ENCODE measurements at places on chromosomes 3 and 15.

DNA sequence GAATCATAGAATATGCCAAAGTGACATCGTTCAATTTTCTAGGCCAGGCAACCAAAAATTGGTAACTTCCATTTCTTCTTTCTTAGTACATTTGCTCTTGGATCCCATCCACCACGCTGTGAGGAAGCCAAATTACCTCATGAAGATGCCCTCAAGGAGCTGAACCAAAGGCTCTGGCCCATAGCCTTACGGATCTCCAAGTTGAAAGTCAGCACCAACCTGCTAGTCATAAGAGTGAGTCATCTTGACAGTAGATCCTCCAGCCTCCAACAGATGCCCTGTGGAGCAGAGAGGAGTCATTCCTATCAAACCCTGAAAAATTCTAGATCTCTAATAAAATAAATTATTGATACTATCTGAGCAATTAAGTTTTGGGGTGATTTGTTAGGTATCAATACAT, 322.5 kb upstream of the COL8A1 start:
- DNase-seq: no peak

- DNase-seq: no peak
These were observed 147.3 kb upstream of the TLE3 start for GRCh38 chr15:70244978-70245542.

DNA sequence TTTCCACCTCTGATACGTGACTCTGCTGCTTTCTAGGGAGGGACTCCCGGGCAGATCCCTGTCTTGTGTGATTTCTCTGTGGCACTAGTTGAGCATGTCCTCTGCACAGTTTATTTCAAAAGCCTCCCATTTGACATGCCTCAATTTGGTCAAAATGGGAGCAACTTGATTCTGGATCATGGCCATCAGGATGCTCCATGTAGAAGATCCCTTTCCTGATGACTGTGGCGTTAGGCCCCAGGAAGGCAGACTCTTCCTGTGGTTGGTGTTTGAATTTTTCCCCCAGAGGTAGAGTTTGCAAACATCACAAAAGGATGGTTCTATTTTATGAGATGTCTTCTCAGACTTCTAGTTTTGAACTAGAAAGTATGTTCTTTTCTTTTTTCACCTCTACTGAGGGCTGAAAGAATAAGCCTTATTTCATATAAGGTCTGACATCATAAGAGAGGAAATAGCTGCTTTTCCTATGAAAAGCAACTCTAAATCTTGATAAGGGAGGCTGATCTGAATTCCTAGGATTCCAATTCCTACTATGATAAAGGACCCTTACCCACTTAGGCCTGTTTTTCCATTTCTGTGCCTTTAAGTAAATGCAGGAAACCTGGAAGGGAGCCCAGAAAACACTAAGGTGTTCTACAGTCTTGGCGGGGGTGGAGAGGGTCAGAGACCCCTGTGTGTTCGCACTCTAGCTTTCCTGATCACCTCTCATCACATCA, 243.8 kb upstream of the CHRM5 start:
- no peak for DNase-seq

- no peak for DNase-seq
These were observed 664.6 kb downstream of the AGBL1 start for GRCh38 chr15:86744198-86744780.

DNA sequence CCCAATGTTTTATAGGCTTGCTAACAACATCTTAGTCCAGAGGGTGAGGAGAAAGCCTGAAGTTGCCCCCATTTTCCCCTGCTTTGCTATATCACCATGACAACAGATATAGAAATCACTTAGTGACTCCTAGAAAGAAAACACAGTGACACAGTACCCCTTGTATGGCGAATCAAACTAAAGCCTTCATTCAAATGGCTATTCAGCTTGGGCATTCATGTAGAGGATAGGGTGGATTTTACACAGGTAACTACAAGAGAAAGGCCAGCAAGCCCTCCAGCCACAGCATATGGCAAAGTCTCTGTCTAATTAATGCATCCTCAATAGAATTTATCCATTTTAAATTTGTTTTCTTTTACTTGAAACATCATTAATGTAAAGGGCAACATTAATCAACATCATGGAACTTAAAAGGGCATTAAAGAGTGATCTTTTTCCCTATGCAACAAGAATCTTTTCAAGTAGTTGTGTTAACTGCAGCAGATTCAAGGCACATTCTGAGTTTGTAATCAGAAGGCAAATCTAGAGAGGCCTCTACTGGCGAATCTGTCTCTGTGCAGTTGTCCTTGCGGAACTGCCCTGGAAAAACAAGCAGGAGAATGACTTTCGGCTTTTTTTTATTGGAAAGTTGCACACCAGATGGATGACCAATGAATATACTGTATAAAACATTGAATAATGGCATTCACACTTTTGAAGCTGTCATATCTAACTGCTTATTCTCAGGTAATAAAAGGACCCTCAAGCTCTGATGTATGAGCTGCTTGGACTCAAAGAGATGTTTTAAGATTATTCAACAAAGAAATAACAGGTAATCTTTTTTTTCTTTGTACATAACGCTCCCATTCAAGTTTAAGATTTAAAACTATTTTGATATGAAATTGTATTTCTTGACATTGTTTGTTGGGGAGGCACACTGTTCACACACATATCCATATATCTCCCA, 621.7 kb upstream of the AGTR1 start:
- DNase-seq: no peak

- DNase-seq: no peak
These were observed 70.5 kb upstream of the HACD2 start for GRCh38 chr3:123655400-123655799.
